ENCODE measurements at places on chromosomes 3 and 15.

DNA sequence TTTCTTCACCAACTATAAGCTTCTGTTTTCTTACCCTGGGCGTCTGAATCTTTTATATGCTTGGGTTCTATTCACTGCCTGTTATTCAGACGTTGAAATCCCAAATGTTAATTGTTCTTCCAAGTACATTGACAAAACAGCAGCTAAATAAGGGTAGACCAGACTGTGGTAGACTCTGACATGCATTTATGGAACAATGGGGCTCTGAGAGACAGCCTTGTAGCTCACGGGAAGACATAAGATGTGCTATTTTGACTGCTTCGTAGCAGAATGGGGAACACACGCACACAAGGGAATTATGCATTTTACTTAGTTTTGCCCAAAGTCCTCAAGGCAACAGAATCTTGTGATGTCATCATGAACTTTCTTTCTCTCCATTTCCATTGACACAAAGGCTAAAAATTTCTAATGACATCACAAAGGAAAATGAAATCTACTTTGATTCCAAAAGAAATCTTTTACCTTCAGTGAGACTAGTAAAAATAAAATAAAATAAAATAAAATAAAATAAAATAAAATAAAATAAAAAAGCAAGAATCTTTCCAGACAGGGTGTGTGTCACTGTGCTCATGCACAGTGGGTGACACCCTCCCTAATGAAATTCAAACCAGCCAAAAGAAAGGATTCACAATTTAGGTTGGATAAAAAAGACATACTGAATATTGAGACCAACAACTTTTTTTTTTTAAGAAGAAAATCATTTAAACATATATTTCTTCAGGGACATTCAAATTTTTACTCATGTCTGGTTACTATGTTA is 346.6 kb downstream of the ZBTB20 start:
- DNase-seq = no peak

DNA sequence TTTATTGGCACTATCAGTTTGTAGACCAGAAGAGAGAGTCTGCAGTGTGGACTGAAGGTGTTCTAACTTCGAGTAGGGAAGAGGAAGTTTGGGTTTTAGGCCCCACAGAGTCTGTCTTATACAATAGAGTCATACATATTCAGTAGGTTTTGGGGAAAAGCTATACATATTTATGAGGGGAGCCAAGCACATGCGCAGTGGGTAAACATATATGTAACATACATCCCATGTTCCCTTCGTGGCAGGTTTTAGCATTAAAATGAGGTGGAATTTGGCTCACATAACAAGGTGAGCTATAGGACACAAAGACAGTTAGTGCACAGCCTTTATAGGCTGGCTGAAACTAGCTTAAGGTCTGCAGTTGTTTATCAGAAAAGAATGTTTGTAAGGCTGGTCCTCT is 4.9 kb downstream of the GALK2 start:
- DNase-seq = no peak

- no peak for DNase-seq
These were observed 75.0 kb upstream of the TLE3 start for GRCh38 chr15:70172566-70173225.

- DNase-seq = no peak
These were observed 562.1 kb downstream of the IGSF11 start for GRCh38 chr3:118472586-118472985.

DNA sequence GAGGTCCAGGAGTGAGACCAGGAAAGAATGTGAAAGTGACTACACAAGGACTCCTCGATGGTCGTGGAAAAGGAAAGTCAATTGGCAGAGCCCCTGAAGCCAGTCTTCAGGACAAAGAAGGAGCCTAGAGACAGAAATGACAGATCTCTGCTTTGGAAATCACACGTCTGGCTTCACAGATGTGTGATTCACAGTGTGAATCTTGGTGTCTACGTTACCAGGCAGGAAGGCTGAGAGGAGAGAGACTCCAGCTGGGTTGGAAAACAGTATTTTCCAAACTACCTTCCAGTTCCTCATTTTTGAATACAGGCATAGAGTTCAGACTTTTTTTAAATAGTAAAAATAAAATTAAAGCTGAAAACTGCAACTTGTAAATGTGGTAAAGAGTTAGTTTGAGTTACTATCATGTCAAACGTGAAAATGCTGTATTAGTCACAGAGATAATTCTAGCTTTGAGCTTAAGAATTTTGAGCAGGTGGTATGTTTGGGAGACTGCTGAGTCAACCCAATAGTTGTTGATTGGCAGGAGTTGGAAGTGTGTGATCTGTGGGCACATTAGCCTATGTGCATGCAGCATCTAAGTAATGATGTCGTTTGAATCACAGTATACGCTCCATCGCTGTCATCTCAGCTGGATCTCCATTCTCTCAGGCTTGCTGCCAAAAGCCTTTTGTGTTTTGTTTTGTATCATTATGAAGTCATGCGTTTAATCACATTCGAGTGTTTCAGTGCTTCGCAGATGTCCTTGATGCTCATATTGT is 6.0 kb downstream of the CCR2 start:
- no peak for DNase-seq

DNA sequence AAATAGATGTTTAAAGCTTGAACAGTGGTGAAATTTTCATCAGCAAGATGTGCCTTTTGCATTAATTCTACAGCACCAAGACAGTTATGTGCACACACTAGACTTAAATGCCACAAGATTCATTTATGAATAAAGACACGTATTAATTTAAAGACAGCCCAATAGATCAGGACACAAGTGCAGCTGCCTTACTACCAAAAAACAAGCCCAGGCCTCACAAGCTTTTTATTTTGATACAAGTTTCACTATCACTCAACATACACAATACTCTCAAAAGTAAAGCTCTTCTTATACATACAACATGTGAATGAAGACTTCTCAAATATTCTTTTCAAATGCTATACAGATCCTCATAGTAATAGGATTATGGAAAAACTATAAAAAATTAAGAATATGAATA is 2.4 kb downstream of the ACAP2 start:
- no peak for DNase-seq

DNA sequence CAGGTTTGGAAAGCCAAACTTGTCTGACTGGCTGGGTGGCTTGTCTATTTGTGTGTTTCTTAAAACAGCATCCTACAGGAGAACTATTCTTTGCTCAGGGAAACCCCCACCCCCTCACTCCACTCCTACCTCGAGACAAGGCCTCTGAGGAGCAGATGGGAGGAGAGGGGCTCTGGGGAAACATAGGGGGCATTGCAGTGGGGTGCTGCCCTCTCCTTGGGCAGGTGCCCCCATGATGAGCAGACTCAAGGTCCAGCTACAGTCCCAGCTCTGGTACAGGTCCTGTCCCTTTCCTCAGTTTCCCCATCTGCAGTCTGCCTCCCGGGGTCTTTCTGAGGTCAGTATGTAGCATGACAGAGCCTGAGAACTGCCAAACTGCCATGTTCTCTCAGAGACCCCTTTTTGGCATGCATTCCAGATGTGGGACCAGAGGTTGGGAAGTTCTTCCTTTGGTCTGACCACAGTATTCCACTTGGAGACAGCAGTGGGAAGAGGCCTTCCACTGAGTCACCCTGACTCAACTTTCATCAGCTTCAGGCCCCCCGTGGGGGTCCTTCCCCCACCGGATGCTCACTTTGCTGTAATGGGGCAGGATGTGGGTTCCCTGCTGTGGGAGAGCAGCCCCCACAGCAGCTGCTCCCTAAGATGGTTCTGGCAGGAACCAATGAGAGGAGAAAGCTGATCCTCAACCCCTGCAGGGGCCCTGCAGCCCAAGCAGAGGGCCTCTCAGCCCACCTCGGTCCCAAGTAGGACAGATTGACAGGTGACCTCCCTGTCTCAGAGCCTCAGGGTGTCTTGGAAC is 32.3 kb upstream of the CYP11A1 start:
- no peak for DNase-seq

- DNase-seq = no peak
These were observed 500.6 kb upstream of the GOLIM4 start for GRCh38 chr3:168596175-168596823.

DNA sequence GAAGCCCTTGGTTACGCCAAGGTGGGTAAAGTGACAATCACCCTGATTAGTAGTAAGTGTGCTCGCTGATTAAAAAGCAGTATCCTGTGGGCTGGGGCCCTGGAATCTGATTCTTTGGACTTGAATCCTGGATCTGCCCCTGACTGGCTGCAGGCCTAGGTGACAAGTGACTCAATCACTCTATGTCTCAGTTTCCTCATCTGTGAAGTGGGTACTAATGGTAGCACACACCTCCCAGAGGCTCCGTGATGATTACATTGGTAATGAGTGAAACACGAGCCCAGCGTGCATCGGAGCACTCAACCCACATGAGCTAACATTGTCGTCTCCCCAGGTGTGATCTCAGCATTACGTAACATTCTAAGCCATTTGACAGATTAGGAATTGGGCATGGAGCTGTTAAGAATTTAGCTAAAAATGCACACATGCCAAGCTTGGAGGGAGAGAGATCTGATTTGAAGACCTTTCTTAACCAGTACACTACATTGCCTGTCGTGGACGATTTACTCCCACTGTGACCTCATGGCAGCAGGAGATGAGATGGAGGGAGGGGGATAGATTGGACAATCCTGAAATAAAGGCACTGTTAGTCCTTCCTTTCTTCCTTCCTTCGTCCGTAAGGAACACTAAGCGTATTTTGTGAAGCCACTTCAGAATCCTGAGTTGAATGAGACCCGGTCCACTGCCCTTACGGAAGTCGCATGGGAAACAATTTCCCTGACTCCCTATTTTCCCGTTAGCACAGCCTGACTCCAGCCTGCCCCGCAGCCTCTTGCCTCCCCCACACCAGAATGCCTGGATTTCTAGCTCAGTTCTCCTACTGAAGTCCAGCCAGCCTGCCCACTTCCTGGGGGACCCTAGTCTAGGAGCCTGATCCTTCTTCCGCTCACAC is 32.1 kb downstream of the MGLL start:
- DNase-seq = no peak

DNA sequence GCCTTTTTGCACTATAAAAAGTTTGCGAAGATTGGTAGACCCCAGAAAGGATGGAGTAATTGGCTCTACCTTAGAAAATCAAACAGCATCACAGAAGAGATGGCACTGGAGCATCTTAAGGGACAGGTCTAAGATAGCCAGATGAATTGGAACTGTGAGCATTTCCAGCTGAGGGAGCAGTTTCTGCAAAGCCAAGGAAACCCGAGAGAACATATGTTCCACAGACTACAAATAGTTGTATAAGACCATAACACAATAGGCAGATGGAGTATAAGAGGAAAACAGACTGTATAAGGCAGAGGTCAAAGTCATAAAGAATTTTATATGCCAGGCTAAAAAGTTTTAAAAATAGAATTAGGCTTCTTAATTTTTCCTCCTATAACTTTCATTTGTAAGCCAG is 46.0 kb downstream of the TSC22D2 start:
- no peak for DNase-seq

DNA sequence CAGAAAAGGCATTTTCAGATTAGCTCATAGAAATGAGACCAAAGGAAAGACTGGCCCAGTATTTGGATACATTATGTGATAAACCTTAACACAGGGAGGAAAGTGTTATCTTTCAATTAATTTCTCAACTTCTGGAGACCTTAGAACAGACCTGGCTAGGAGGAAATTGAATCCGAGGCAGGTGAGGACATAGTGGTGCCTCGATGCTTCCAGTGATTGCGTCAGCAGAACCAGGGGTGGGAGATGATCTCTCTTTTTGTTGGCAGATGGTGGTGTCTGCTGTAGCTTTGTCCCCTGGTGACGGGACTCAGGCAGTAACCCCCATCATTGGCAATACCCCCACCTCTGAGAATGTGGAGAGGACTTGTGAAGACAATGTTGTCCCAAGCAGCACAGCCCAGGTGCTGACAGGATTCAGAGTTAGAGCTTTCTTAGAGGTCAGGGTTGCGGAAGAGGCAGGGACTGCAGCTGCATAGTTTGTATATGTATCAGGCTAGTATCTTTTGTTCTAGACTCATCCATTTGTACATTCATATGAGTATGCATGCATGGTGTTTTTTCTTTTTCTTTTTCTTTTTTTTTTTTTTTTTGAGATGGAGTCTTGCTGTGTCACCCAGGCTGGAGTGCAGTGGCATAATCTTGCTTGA is 27.9 kb upstream of the MUC20 start:
- DNase-seq = no peak

DNA sequence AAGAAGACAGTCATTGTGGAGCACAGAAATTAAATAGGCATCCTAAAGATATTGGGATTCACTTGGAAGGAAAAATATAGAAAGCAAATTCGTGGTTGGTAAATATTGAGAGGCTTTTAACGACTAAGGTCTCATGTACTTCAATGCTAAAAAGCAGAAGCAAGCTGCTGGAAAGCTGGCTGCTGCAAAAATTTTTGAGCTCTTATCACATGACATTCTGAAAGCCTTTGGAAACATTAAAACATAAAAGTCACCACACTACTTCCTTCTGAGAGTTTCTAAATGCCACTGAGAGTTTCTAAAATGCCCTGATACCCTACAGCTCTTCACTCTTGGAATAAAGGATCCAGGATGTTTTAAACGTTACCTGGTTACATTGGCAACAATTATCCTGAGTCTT is 39.0 kb upstream of the CBLB start:
- no peak for DNase-seq

DNA sequence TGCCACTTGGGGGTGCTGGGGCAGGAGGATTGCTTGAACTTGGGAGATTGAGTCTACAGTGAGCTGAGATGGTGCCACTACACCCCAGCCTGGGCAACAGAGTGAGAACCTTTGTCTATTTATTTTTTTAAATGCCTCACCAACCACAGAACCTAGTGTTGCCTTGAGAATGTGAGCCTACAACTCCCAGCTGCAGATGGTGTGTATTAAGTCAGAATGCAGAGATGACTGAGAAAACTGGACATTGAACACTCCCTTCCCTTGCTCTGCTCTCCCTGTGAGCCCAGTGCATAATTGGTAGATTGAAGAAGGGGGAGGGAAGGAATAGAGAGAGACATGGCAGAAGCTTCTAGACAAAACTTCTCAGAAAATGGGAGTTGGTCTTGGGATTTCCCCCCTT is 53.5 kb downstream of the CCDC33 start:
- DNase-seq = no peak

- no peak for DNase-seq
These were observed 144.3 kb upstream of the PFN2 start for GRCh38 chr3:150114873-150115540.

DNA sequence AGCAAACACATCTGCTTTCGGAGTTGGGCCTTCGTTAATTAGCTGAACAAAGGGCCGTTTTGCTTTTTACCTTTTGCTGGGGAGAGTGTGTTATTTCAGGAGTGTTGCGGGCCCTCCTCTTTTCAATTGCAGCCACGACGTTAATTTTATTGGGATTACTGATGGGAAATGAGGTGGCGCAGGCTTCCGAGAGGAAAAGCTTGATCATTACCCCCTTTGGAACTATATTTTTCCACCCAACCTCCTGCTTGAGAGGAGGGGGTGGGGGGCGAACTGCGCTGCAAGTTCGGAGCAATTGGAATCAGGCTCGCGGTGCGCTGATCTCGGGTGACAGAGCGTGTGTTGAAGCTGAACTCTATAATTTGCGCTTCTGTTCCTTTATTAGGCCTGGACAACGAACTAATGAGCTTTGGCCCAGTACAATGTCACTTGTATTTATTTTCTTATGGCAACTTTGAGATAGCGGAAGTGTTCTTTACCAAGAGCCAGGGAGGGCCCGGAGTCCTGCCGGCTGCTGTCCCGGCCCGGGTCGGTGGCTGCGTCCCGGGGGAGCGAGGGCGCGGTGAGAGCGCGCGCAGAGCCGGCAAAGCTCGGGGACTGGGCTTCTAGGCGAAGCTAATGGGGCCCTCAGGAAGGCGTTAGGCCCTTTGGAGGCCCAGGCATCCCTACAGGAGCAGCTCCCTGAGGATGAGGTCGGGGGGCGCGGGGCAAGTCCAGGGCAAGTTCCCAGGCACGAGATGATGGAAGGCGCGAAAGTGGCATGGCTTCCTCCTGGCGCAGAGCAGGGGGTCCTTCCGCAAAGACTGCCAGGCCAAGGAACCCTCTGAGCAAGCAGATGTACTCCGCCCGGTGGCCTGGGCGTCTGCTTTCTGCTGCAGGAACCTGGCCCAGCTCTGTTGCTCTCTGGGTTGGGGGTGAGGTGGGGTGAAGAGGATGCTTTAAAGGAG is 12.9 kb downstream of the NR2F2 start:
- DNase-seq = no peak

All from T-helper 9 cell (primary cell).